Heart left ventricle (tissue), 16 donors: ENCODE measurements at places on chromosomes 6 and 20. TPM values are rescaled to one million over a fixed set of nuclear protein-coding genes. Genes with fewer than 3 reads are reported as not detected.

DNA sequence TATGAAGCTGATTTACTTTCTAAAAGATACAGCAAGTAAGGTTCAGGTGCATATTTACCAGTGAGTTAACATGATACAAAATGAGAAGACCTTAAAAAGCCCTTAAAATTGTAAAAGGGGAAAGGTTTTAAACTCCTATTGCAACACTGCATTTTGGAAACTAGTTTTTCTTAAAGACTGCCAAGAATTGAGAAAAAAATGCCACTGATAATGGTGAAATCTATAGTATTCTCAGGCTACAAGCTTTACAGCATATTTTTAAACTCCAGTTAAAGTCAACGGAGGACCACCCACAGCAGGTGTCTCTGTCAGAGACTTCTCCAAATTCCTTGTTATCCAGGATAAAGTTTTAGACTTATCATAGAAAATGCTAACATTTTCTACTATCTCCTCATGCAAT is 53.6 kb downstream of the ELOVL5 start:
- no peak for DNase-seq
- peaks cover 3% of the 10 kb centered on the region for H3K4me1 ChIP-seq
- H3K36me3 ChIP-seq: peaks cover 32% of the 10 kb centered on the region
- no peak overlapping the region for H3K27ac ChIP-seq

- H3K27ac ChIP-seq: no peak overlapping the region
- H3K36me3 ChIP-seq: no peaks in the 10 kb centered on the region
- DNase-seq: no peak
- peaks cover 10% of the 10 kb centered on the region for H3K4me1 ChIP-seq
- no peaks in the 10 kb centered on the region for H3K27me3 ChIP-seq
These were observed 52.0 kb downstream of the HIVEP1 start for GRCh38 chr6:12064131-12064530.

GRCh38 chr6:24822696-24823095 is 24.0 kb upstream of the ARMH2 start:
- peaks cover 24% of the 10 kb centered on the region for H3K36me3 ChIP-seq
- H3K27me3 ChIP-seq: no peaks in the 10 kb centered on the region
- no peak overlapping the region for H3K27ac ChIP-seq
- H3K4me1 ChIP-seq: no peaks in the 10 kb centered on the region

DNA sequence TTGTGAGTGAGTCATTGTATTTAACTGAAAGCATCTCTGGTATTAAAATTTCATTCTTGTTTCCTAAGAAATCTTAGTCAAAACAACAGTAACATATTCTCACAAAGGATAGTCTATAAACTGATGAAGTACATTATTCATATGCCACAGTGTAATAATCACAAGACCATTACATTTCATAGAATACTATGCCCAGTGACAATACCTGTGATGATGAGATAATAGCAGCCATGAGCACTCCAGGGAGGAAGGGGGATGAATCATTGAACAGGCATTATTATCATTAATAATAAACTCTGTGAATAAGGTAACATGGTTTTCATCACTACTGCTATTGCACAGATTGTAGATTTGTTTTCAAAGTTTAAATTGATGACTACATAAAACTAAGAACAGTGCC is 667.9 kb downstream of the EPM2A start:
- H3K4me3 ChIP-seq: no peak overlapping the region
- no peaks in the 10 kb centered on the region for H3K27me3 ChIP-seq
- no peak overlapping the region for H3K27ac ChIP-seq

DNA sequence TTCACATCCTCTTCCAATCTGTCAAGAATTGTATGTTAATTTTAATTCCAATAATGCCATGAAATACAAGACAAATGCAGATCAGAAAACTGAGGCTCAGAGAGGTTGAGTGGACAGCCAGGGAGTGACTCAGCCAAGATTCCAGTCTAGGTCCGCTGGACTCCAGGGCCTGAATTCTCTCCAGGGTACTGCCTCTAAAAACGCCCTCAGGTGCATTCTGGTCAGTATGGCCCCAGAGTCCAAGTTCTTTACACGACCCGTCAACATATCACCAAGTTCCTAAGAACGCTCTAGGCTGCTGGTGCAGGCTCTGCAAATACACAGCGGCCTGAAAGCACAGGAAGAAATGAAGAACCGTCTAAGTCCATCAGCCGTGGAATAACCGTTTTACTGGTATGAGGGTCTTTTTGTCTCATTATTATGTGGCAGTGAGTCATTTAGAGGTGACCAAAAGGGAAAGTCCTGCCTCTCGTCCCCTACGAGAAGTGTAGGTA is 709 bp upstream of the ASXL1 start:
- no peaks in the 10 kb centered on the region for H3K36me3 ChIP-seq
- peak overlapping the region; percentile 99 for H3K27ac ChIP-seq
- no peaks in the 10 kb centered on the region for H3K4me1 ChIP-seq
- H3K27me3 ChIP-seq: no peaks in the 10 kb centered on the region

GRCh38 chr20:577167-577791 is 32.8 kb downstream of the TCF15 start:
- no peaks in the 10 kb centered on the region for H3K36me3 ChIP-seq
- H3K27me3 ChIP-seq: no peaks in the 10 kb centered on the region
- peaks cover 20% of the 10 kb centered on the region for H3K4me1 ChIP-seq
- no peak overlapping the region for H3K4me3 ChIP-seq

- no peak overlapping the region for H3K4me3 ChIP-seq
- no peak overlapping the region for H3K27ac ChIP-seq
- no peak for DNase-seq
- no peaks in the 10 kb centered on the region for H3K36me3 ChIP-seq
- H3K4me1 ChIP-seq: no peaks in the 10 kb centered on the region
These were observed 37.6 kb downstream of the SULF2 start for GRCh38 chr20:47747669-47748031.

DNA sequence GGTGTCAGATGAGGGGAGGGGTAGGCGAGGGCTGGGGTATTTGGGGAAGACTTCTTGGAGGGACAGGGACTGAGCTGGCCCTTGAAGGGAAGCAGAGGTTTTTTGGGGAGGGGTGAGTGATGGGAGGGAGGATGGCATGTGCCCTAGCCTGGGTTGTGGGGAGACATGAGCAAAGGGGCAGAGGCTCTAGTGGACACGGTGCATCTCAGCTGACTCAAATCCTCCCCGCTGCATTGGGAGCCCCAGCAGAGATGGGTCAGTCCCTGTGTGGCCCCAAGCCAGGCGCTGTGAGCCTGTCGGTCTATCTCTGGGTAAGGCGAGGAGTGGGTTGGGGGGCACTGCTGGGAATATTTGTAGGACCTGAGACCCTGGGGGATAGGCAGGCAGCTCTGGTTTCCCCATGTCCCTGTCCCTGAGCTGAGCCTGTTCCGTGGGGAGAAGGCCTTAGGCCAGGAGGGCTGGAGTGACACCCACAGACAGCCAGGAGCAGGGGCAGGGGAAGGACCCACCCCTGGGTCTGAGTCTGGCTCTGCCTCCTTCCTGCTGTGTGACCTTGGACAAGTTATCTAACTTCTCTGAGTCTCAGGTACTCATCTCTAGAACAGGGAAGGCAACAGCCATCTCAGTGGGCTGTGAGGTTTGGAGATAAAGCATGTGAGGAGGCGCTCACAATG is 36.0 kb downstream of the SPDEF start:
- peaks cover under 1% of the 10 kb centered on the region for H3K4me1 ChIP-seq
- no peaks in the 10 kb centered on the region for H3K36me3 ChIP-seq
- H3K27ac ChIP-seq: no peak overlapping the region
- no peak for DNase-seq
- H3K4me3 ChIP-seq: no peak overlapping the region

- no peaks in the 10 kb centered on the region for H3K27me3 ChIP-seq
- H3K36me3 ChIP-seq: no peaks in the 10 kb centered on the region
- H3K27ac ChIP-seq: no peak overlapping the region
- H3K4me1 ChIP-seq: no peaks in the 10 kb centered on the region
These were observed 1688.5 kb downstream of the GRIK2 start for GRCh38 chr6:103081876-103082630.

GRCh38 chr6:156719720-156720563 is 57.2 kb upstream of the ARID1B start:
- peak overlapping the region; percentile 41 for H3K4me3 ChIP-seq
- peak; percentile 94 for DNase-seq
- no peaks in the 10 kb centered on the region for H3K36me3 ChIP-seq
- H3K27me3 ChIP-seq: no peaks in the 10 kb centered on the region
- peaks cover 10% of the 10 kb centered on the region for H3K4me1 ChIP-seq

DNA sequence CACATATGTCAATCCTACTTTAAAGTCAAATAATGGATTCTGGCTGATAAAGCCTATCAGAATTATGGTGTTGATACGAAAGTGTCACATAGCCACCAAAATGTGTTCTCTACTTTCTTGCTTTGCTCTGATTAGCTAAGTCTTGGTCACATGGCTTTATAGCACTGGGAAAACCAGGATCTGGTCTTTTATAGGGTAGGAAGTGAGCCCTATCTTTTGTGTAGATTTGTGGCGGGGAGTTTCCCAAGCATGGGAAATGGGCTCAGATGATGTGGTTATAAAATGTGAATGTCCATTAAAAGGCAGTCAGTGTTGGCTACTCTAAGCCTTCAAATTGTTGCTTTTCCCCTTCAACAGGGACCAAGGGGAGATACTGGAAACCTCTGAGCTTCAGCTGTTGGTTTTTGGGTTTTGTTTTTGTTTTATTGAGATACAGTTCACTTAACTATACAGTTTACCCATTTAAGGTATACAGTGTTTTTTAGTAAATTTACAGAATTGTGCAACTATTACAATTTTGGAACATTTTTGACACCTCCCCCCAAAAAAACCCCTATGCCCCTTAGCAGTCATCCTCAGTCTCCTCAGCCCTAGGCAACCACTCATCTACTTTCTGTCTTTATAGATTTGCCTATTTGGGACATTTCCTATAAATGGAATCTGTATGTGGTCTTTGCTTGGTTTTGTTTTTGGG is 12.2 kb downstream of the RRP36 start:
- H3K27ac ChIP-seq: no peak overlapping the region
- peaks cover 24% of the 10 kb centered on the region for H3K4me1 ChIP-seq
- DNase-seq: no peak
- H3K36me3 ChIP-seq: peaks cover 55% of the 10 kb centered on the region

DNA sequence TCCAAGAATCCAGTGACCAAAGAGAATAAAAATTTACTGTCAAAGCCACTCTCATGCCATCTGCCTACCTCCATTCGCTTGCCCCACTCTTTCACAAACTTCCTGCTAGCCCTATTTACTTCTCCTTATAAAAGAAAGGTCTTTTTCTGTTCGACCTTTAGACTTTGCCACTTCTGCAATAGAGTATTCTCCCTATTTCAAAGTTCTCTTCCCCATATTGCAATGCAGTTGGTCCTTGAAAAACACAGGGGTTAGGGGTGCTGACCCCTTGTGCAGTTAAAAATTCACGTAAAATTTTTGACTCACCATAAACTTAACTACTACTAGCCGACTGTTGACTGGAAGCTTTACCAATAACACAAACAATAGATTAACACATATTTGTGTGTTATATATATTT is 15.0 kb downstream of the CCN2 start:
- no peak for DNase-seq
- H3K4me1 ChIP-seq: peaks cover 6% of the 10 kb centered on the region
- H3K27ac ChIP-seq: no peak overlapping the region
- no peaks in the 10 kb centered on the region for H3K36me3 ChIP-seq

Gene TRIM40
- not detected for polyA plus RNA-seq

Gene BPI
- polyA plus RNA-seq: not detected

Gene MAP7
- 0.86 TPM for polyA plus RNA-seq

Gene BMP7
- polyA plus RNA-seq: 5.1 TPM

Gene HLA-DQA1
- polyA plus RNA-seq: 5.3 TPM

Gene LRFN2
- not detected for polyA plus RNA-seq

Gene RIN2
- polyA plus RNA-seq: 15.7 TPM
